HepG2 (cell line): ENCODE measurements at places on chromosomes 2 and 18. TPM values are rescaled to one million over a fixed set of nuclear protein-coding genes. Genes with fewer than 3 reads are reported as not detected.

- DNase-seq: no peak
Observed at GRCh38 chr2:66717218-66717905, 282.4 kb downstream of the MEIS1 start.

GRCh38 chr2:100870652-100871531 is 51.0 kb downstream of the NPAS2 start:
- peak; percentile 80 for DNase-seq

DNA sequence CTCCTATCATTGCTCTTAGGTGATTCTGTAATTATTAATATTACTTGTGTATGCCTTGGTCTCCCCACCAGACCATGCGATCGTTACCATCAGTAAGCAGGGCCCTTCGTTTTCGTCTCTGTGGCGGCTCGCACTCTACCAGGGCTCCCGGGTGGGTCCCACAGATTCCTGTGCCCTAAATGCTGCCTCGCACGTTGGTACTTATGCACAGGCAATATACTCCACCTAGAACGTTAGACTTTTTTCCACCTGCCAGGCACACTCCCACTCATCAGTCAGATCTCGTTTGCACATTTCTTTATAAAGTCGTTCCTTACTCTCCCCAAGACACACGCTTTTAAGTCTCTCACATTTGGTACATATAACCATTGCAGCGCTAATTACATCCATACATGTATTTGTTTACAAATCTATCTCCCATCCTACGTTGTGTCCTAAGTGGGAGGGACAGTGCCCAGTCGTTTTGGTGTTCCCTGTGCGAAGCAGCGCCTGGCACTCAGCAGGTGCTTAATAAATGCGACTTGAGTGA is 901 bp downstream of the FEZ2 start:
- no peak for DNase-seq

- DNase-seq: no peak
Observed at GRCh38 chr2:241372361-241372992, 16.4 kb downstream of the FARP2 start.

- no peak for DNase-seq
Observed at GRCh38 chr2:73564986-73565385, 77.2 kb downstream of the NAT8 start.

DNA sequence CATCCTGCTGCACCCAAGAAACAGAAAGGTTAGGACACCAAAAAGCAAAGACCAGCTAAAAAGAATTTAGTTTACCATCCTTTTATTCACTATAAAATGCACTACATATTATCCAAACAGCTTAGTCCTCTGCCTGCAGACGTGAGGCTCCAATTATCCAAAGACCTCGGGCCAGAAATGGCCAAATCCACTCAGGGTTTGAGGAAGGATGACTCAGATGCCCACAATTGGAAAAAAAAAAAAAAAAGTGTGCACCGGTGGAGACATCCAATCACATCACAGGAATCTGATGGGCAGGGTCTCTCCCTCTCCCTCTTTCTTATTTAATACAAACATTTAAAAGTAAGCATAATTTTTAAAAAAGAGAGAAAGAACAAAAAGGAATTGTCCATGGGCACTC is 65.7 kb downstream of the TRABD2A start:
- DNase-seq: no peak

GRCh38 chr2:6881046-6881445 is 3.5 kb downstream of the RSAD2 start:
- DNase-seq: no peak

- no peak for DNase-seq
Observed at GRCh38 chr2:216920937-216921456, 61.1 kb upstream of the TNP1 start.

DNA sequence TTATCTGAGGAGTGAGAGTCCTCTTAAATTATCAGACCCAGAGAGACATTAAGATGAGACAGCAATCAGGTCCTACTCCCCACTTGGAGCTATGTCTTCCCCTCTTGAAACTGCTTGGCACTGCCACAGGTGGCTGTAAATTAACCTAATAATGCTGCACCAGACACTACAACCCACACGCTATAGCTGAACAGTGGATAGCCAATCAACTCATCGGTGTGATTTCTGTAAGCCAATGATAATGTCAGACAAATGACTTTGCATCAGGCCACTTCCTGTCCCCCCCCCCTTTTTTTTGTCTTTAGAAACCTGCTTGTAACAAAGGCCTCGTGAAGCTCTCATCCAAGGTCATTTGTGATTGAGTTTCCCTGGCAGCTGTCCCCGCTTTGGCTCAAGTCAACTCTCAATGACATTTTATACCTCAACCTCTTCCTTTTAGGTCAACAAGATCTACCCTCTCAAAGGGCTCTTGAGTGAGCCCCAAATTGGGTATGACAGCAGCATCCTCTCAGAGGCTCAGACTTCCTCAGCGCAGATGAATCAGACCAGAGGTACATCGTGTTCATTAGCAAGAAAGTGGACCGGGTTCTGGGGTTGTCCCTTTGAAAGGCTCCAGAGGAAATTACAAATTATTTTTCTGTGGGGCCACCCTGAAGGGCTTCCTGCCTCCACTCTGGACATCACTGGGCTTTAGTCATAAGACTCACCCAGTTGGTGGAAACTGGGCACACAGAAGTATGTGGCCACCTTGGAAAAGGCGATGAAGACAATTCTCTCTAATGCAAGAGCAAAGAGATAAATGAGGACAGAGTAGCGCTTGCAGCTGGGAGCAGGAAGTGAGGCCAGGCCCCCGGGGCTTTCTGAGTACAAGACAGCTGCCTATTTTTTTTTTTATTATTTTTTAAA is 73.6 kb downstream of the COPS8 start:
- DNase-seq: no peak

DNA sequence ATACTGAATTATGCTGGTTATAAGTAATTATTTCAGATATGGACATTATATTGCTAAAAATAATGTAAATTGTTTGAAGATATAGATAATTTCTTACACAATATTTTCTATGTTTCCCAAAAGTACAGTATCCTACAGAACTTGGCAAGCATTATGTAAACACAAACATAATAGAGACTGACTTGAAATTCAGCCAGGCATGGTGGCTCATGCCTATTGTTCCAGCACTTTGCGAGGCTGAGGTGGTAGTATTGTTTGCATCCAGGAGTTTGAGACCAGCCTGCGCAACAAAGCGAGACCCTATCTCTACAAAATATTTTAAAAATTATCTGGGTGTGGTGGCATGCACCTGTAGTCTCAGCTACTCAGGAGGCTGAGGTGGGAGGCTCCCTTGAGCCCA is 1300.5 kb upstream of the DDX18 start:
- DNase-seq: no peak

DNA sequence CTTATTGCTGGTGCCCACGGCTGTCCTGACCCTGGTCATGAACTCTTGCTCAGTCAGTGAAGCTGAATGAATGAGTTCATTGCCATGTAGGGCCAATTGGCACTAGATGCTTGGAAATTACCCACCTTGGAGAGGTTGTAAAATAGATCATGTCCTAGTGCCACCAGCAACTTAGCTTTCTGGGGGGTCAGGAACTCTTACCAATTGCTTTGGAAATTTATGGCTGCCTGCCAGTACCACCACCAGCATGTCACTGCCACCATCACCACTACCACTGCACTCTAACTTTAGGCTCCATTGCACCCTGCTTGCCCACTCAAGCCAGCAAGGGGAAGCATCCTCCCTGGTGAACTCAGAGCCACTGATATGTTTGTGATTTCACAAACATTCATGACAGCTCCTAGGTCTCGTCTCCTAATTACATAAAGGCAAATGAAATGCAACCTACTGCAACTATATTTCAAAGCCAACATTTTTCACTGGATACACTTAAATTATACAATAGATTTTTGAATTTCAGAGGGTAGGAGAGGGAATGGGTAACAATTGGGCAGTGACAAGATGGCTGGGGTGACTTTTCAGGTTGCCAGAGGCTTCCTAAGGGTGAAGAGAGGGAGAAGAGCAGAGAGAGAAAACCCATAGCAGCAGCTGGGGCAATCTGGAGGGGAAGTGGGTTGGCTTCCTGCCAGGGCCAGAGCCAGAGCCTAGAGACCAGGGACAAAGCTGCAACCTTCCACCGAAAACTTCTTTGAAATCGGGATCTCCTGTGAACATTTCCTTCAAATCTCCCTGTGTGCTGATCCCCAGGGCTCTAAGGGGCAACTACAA is 3.5 kb upstream of the EMILIN1 start:
- DNase-seq: no peak

DNA sequence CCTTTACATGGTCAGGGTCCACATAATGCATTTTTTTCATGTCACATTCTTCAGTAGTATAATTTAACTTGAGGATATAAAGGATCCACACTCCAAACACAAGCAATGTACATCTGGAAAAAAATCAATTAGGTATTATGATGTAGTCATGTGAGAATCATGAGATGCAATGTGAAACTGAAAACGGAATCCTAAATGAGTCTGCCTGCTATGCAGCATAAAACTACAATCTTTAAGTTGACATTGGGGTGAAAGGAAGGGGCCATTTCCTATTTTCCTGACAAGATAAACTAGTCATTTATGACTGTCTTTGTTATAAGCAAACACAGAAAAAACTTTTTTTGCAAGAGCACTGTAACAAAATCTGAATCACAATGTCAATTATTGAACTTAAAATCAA is 27.6 kb downstream of the ST3GAL5 start:
- no peak for DNase-seq

DNA sequence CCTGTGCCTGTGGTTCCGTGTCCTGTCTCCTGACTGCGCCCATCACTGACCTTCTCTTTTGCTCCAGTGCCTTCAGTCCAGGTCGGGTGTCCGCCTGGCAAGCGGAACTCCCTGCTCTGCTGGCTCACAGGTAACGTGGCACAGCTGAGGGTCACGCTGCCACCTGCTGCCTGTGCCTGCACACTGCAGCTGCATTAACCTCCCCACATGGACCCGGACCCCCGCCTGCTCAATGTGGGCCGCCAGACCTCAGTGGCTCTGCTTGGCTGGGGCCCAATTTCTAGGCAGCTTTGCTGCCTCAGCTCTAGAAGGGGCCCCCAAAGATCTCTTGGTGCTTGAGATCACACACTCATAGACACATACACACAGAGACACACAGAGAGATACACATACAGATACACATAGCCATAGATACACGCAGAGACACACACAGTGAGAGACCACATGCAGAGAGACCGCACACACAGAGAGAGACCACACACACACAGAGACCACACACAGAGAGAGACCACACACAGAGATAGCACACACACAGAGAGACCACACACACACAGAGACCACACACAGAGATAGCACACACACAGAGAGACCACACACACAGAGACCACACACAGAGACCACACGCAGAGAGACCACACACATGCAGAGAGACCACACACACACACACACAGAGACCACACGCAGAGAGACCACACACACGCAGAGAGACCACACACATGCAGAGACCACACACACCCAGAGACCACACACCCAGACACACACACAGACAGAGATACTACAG is 14.9 kb upstream of the CNNM3 start:
- peak; percentile 71 for DNase-seq

DNA sequence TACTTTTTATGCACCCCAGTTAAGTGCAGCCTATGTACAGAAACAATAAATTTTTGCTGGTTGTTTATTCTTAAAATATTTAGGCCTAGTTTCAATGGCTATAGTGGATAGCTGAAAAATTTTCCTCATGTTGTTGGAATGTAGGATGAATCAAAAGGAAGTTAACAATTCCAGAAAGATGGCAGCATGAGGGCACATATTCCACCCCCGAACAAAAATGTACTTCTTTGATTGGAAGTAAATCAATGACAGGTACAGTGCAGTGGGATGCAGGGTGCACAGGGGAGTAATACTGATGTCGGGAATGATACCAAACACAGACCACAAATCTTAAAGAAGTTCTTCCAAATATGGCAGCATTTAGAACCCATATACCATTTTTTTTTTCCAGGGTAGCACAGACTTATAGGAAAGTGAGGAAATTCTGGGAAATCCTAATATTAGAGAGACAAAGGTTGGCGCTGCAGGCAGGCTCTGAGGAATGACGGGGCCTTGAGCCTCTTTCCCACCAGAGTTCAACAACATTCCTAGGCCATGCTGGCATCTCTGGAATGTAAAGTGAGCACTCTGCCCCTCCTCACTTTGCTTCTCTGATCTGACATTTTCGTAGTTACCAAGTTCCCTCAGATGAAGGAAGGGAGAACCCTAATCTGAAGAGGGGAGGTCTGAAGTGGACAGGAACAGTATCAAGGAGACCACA is 36.6 kb upstream of the IKZF2 start:
- DNase-seq: peak; percentile 84

- DNase-seq: no peak
Observed at GRCh38 chr18:10926621-10927161, 222.7 kb downstream of the PIEZO2 start.

GRCh38 chr2:7673853-7674252 is 756.6 kb downstream of the RNF144A start:
- no peak for DNase-seq

The ESCO1 gene
- total RNA-seq: 19.4 and 32.7 TPM in 2 replicates

The CFAP221 gene
- total RNA-seq: not detected in 2 replicates

The GAREM2 gene
- total RNA-seq: 0.31 and 0.38 TPM in 2 replicates

The CDH19 gene
- total RNA-seq: not detected in 2 replicates

The ATOH8 gene
- total RNA-seq: 0.11 and 0.13 TPM in 2 replicates

The MYL12B gene
- 340 and 475 TPM in 2 replicates for total RNA-seq

The APCDD1 gene
- 2.1 and 2.4 TPM in 2 replicates for total RNA-seq

The ADCYAP1 gene
- total RNA-seq: not detected in 2 replicates
